Heart right ventricle (tissue), 16 donors: ENCODE measurements at places on chromosomes 3 and 15.

GRCh38 chr15:50315814-50316630, 39.0 kb downstream of the GABPB1 start:
- DNase-seq: no peak

DNA sequence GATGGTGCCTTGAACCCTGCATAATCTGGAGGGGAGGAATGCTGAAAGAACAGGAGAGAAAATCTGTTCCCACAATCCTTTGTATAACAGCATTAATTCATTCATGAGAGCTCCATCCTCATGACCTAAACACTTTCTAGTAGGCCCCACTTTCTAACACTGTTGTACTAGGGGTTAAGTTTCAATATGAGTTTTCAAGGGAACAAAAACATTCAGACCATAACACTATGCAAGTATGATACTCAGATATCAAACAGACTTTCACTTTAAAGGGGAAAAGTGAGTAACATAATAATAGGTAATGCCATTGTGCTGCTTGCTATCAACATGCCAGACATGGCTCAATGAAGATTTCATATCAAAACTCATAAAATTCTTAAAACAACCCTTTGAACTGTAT, 32.4 kb upstream of the PLSCR2 start:
- no peak for DNase-seq

DNA sequence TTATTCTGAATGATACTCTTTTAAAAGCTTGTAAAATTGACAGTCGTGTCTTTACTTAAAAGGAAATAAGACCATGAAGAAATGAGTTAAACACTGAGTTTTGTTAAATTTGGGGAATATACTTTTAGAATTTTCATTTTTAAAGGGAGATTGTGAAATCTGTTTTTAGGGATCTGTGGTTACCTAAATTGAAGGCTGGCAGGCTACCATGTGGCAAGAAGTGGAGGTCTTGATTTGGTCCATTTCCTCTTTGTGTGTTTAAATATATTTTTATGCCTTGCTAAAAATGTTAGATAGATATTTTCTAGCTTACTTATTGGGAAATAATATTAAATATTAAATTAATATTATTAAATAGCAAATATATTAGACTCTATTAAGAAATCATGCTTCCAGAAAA, 36.6 kb upstream of the SLC22A13 start:
- DNase-seq: no peak

DNA sequence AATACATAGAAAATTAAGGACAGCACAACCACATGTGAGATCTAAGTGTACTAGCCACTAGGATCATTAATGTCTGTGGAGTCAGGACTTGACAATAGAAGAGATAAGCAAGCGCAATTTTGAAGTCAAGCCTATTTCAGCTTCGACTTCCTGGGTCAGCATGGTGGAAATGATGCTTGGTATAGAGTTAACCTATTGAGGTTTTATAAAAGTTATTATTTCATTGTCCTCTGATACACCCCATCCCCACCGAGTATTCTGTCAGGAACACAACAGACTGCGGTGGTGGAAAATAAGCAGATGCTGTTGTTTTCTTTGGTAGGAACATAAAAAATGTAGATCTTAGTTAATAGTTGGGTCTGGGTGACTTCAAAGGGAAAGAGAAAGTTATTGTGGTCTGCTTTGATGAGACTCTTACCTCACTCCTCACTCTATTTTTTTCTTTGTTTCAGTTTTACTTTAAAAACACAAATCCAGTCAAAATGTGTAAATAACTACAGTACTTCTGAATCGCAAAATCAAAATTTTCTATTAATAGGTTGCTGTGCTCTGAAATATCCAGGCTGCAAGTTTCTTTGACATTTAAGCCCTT, 82.1 kb downstream of the IL5RA start:
- no peak for DNase-seq

DNA sequence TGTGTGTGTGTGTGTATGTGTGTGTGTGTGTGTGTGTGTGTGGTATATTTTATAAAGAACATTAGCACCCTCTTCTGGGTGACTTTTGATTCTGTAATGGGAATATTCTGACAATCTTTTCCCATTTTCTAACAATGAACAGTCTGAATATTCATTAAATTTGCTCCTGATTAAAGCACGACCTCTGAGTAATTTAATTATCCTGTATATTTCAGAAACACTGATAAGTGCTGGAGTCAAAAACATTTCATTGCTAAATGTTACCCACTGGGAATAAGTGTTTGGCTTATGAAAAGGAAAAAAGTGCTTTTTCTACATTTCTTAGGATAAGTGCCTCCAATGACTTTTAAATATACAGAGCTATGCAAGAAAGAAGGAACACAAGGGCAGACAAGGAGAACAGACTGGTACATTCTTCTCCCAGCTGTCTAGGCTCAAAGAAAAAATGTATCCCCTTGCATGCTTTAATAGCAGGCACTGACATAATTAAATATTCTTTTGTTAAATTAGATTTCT, 32.3 kb upstream of the SYNPR start:
- DNase-seq: no peak
